Central memory CD8-positive, alpha-beta T cell (primary cell): ENCODE measurements at places on chromosomes 6 and 20.

DNA sequence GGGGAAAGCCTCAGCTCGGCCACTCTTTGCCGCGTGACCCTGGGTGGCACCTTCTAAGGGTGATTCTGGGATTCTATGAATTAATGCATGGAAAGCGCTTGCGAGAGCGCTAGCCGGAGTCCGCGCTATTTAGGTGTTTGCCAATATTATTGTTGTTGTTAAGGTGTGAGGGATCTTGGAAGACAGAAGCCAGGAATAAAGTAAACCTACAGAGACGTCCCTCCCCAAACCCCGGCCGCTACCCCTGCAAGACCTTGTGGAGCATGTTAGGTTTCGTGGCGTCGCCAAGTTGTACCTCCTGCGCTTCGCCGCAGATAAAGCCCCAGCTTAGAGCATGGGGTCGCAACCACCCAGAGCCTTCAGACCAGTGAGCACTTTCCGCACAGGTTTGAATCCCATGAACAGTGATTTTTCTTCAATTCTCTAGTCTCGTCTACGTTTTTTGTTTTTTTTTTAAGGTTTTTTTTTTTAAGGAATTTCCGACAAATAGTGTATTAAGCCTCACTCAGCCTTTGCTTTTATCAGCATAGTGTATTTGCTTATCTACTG lies 16.9 kb upstream of the ZSCAN9 start:
- no peak for DNase-seq

GRCh38 chr6:79673947-79674346 lies 42.8 kb downstream of the SH3BGRL2 start:
- no peak for DNase-seq

DNA sequence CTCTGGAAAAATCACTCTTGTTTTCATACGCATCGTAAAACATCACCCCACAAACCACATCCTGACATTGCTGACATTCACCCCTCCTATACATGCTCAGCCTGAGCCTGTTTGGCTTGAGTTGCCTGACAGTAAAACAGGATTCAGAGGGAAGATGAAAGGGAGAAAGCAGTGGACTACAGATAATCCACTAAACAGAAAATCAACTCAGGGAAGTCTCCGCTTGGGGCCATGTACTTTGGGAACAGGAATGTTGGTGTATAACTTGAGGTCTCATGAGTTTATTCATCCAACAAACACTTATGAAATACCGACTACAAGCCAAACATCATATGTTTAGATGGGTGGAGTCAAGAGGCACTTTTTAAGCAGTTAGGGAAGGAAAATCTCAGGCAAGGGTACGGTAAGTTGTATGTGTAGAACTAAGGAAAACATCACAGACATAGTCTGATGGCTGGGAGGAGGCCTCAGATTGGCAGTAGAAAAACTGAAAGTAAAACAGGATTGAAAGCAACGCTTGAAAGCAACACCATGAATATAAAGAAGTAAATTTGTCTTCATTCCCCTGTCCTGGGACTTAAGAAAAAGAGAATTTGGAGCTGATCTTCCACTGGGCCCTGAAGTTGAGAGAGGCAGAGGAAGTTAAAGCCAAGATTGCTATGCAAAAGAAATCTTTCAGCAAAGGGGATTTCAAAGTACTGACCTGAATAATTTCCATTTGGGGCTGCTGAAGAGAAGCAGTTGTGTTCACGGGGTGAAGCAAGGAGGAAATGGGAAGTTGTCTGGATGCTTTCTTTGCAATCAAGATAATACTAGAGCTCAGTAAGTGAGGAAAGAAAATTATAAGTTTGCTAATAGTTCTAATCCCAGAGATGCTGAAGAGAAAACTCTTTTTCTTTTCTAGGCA lies 28.8 kb downstream of the PDE7B start:
- DNase-seq, result peak; percentile 15

DNA sequence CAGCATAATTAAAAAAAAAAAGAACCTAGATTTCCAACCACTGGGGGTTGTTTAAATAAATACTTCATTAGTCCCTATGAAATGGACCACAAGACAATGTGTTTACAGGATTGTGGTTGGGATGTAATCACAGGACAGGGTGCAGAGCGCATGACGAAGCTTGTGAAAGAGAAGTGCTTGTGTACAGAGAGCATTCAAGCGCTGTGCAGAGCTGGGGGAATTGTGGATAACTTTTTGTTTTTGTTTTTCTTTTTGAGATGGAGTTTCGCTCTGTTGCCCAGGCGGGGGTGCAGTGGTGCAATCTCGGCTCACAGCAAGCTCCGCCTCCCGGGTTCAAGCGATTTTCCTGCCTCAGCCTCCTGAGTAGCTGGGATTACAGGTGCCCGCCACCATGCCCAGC lies 22.3 kb downstream of the LAMA5 start:
- DNase-seq, result no peak

- DNase-seq, result no peak
Observed at GRCh38 chr20:3209257-3209945, at the start of gene ITPA. Gene ITPA (plus strand): TSS chr20:3209498. CDS start chr20:3209552, 54 bp downstream.

GRCh38 chr6:140271759-140272377 lies 897.4 kb upstream of the CITED2 start:
- DNase-seq, result no peak

DNA sequence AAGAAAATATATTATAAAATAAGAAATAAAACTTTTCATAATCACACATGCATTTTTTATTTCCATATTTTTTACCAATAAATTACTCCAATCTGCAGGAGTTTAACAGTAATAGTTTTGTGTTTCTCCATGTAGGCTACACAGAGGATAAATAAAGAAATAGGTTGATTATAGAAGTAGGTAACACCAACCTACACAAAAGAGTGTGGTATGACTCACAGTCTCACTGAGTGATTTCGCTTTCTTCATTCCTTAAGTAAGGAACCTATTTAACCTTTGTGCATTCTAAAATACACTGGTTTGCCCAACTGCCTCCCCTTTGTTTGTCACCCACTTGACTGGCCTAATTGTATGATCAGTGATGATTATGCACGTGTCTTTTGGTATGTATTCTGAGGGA lies 244.2 kb upstream of the RIMS1 start:
- DNase-seq, result no peak

DNA sequence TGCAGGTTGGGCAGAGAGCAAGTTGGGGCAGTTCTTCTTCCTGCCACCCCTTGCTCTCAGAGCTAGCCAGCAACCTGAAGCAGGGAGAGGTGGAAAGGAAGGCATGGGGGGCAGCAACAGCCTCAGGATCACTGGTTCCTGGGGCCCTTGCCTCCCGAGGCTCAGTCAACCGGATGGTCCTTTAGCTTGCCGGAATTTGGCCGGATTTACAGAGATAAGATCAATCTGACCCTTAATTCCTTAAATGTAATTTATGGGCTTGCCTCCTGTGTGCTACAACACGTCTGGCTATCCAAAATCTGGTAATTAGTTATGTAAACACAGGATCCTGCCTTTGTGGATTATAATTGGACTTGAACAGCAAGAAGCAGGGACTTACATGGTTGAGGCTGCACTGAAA lies 19.5 kb upstream of the TCP11 start:
- DNase-seq, result no peak

GRCh38 chr6:139676718-139677117 lies 302.3 kb upstream of the CITED2 start:
- no peak for DNase-seq

DNA sequence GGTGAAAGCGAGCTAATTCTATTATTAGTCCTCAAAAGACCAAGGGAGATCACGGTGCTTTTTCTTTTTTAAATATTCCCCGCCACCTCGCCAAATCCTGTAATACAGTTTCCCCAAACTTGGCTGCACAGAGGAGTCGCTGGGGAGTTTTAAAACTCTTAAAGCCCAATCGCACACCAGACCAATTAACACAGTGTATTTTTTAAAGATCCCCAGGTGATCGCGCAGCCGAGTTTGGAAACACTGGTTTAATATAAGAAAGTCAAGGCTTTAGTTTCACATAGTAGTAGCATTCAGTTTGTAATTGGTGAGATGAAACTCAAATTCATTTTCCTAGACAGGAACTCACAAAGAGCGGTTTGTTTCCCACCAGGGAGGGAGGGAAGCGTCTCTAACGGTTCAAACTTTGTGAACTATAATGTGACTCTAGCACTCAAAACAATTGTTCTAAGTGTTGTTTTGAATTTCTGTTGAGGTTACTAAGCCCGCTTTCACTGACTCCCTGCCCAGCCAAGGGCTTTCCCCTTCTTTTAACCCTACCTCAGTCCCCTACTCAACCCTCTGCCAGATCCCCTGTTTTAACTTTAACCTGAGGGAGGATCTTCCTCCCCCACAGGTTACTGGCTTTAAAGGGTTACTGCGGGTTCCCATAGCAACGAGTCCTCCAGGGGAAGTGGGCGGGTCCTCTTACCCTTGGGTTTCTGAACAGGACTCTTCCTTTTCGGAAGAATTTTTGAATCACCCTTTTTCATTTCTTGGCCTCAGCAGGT lies 25.7 kb upstream of the BTBD3 start:
- no peak for DNase-seq

- DNase-seq, result no peak
Observed at GRCh38 chr6:28543651-28544610, 18.2 kb downstream of the GPX5 start.

- no peak for DNase-seq
Observed at GRCh38 chr20:62272200-62272599, 30.6 kb upstream of the ADRM1 start.

DNA sequence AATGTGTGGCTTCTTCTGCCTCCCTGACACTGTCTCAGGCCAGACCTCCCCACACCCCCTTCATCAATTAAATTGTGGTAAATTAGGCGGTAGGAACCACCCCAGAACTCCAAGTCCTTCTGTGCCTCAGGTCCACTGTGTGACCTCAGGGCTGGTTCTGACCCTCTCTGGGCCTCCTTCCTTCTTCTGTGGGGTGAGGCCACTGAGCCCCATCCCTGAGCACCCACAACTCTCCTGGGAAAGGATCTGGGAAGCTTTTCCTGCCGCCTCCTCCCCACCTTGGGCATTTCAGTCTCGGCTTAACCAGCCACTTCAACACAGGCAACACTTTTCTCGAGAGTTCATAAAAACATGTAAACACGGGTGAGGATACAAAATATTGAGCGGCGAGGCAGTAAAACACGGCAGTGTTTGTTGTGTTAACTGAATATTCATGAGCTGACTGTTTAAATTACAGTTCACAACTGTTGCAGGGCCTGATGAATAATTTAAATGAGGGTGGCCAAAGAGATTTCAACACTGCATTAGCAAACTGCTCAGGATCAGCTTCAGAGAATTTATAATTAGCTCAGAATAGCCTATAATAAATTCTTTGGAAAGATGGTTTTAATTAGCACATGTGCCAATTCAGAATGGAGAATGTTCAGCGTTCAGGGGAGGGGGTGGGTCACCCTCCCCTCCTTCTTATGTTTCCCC lies 112.1 kb downstream of the TOX2 start:
- no peak for DNase-seq

GRCh38 chr20:61049684-61050083 lies 202.4 kb upstream of the CDH4 start:
- DNase-seq, result no peak

GRCh38 chr6:1792989-1793388 lies 183.3 kb downstream of the FOXC1 start:
- DNase-seq, result no peak

- DNase-seq, result no peak
Observed at GRCh38 chr20:10553326-10553984, 118.3 kb downstream of the SLX4IP start.

DNA sequence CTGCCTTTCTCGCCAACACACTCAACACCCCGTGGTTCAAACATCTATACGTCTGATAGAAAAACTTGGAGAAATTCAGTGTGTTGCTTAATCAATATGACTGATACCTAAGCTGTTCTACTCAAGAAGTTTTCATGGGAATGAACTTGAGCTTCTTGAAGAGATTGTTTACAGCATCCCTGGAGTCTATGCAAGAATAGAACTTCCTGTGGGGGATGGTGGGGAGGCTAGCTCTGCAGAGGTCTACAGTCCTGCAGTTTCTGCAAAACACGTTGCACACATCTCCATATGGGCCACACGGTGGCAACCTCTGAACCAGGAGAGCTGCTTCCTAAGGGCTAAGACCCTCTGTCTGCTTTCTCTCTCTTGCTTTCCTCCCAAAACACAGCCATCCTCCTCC lies 32.7 kb upstream of the FANCE start:
- no peak for DNase-seq

DNA sequence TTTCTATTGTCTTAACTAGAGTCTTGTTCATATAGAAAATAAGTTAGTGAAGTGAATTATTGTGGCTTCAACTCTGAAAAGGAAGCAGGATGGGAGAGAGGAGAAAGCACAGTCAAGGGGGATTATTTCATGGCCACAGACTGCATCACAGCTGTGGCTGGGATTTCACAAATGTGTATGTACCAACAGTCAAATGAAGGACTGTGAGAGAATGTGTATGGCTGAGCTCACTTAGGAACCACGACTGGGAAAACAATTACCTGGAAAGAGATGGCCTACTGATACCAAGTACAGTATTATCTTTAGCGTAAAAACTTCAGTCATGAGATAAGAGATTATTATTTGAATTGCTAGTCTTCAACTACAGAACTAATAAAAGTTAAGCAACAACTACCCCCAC lies 54.9 kb downstream of the SESN1 start:
- no peak for DNase-seq

DNA sequence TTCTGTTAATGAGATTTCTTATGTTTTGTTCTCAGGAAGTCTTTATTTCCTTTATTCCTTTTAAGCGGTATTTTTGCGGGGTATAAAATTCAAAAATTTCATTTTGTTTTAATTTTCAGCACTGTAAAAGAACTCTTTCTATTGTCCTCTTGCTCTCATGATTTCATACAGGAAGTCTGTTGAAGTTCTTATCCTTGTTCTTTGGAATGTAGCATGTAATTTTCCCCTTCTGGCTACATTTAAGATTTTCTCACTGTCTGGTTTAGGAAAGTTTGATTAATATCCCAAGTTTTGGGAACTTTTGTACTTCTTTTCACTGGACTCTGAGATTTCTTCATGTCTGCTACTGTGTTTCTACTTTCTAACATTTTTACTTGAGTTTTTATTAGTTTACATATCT lies 581.4 kb upstream of the GJE1 start:
- no peak for DNase-seq

DNA sequence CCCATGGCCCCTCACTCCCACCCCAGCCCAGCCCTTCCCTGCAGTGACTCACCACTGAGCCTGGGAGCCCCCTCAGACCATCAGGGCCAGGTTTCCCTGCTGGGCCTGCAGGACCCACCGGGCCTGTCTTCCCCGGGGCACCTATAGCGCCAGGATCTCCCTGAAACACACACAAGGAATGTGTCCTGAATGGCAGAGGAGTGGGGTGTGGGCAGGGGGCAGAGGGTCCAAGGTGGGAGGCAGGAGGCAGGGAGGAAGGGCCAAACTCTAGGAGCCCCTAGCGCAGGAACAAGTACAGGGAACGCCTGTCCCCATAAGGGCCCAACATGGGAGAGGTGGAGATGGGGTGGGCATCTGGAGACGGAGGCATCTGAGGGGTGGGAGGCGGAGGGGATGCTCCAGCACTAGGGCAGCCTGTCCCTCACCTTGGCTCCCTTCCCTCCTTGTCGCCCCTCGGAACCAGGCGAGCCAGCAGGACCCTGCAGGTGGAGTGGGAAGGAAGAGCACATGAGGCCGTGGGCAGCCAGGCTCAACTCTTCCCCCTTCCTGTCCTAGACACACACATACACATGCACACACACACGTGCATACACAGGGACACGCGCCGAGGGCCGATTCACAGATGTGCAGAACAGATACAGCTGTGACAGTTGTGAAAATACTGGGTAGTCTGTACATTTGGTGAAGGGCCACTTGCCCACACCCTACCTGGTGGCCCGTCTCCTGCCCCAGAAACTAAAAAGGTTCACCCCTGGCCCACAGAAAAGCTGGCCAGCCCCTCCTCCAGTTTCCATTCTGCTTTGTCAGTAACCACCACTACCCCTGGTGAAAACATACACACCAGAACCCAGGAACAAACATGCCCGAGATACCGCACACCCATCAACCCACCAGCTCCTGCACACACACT lies 24.6 kb downstream of the COL11A2 start:
- no peak for DNase-seq

GRCh38 chr6:106785298-106785697 lies 155.9 kb downstream of the QRSL1 start:
- DNase-seq, result no peak
